ENCODE measurements at places on chromosomes 1 and 21.

DNA sequence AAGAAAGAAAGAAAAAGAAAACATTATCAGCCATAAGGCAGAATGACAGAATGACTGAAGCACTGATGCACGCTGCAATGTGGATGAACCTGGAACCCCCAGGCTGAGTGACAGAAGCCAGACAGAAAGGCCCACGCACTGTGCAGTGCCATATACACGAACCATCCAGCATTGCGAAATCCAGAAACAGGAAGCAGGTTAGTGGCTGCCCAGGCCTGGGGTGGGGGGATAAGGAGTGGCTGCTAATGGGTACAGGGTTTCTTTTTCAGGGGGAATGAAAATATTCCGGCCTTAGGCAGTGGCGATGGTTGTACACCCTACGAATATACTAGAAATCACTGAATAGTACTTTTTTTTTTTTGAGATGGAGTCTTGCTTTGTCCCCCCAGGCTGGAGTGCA is 57.0 kb downstream of the CHD5 start:
- DNase-seq: no peak

GRCh38 chr1:208413006-208413405 is 168.8 kb upstream of the PLXNA2 start:
- no peak for DNase-seq

GRCh38 chr1:41890825-41891198 is 27.9 kb downstream of the HIVEP3 start:
- no peak for DNase-seq

DNA sequence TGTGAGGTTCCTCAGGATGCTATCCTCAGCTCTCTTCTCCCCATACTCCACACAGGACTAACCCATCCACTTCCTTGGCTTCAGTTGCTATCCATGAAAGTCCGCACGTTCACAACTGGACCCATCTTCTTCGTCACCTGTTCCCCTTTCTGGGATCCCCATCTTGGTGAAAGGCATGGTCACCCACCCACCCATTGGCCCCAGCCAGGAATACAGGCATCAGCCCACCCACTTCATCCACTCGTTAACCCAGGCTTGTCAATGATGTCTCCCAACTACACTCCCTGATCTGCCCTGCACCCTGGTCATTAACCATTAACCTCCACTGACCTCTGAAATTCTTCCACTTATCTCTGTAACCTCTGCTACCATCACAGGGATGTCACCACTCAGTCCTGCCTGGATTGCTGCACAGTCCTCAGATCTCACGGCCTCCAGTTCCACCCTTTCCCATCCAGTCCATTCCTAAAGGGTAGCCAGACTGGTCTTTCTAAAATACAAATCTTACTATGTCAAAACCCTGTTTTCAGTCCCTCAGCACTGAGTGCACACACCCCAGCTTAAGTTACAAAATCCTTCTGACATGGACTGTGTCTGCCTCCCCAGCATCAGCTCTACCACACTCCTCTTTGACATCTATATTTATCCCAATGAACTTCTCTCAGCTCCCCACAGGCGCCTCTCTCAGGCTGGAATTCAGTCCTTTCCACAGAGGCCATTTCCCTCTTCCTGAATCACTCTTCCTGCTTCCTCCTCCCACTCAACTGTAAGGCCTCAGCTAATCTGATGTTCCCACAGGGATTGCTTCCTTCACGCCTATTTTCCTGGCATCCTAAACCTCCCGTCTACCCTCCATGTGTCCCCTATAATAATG is 10.4 kb downstream of the PGLYRP4 start:
- no peak for DNase-seq

DNA sequence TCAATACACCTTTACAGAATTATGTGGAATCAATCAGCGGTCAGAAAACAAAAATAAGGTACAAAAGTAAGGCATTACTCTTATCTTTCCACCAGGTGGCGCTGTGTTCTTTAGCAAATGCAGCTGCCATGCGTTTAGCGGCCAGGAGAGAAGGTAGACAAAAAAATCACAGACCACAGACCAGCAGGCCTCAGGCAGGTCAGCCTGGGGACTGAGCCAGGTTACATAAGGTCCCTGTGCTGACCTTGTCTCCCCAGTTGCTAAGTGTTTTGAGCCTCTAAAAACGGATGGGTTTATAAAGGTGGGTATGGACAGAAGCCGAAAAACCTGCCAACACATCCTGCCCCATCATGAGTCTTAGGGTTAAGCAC is 2.8 kb downstream of the RGS16 start:
- peak; percentile 51 for DNase-seq

- DNase-seq: no peak
Measured at GRCh38 chr1:65175171-65176055, 27.4 kb downstream of the AK4 start.

GRCh38 chr1:27275696-27276095 is 41.3 kb downstream of the WDTC1 start:
- DNase-seq: no peak

DNA sequence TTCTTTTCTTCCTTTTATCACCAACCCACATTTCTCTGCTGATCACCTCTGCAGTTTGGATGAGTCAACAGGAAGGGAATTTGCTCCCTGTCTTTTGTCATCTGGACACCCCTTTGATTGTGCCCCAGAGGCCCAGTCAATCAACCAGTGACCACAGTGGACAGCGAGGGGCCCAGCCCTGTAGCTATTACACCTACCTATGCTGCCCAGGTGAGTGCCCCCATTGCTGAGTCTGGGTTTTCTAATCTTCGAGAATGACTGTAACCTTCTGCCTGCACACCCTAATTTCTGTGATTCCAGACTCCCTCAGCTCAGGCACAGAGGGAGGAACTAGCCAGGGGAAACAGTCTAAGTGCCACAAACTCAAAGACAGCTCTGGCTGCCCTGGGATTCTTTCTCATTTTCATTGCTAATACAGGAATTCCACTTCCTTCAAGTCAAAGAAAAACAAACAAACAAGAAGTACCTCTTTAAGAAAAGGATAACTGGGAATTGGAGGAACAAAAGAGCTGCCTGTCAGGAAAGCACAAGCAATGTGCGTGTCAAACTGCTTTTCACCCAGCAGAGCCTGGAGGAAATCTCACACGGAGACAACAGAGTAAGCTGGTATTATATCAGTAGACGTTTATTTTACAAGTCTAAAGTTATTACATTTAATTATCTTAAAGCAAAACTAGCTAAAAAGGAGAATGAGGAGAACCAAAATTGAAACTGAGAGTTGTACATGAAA is 311.1 kb downstream of the AJAP1 start:
- no peak for DNase-seq

DNA sequence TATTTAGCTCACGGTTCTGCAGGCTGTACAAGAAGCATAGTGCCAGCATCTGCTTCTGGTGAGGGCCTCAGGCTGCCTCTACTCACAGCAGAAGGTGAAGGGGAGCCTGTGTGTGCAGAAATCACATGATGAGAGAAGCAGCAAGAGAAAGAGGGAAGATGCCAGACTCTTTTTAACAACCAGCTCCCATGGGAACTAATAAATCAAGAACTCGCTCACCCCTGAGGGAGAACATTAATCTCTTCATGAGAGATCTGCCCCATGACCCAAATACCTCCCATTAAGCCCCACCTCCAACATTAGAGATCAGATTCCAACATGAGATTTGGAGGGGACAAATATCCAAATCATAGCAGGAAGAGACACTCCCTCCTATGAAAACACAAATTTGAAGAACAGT is 74.1 kb downstream of the OLFML2B start:
- no peak for DNase-seq

DNA sequence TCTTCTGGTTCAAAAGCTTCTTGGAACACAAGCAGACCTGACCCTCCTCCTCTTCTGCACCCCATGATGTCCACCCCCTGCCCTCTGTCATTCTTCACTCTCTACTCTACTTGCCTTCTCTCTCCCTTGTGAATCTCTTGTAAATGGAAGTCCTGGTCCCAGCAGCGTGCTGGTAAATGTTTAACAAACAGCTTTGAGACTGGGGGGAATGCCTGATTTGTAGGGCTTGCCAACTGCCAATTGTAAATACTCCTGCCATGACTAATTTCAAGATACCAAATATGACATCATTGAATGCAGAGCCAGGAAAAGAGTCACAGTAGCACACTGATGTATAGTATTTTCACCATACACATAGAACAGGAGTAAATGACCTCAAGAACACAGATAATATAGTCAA is 40.9 kb upstream of the LRRN2 start:
- DNase-seq: no peak

GRCh38 chr1:82154219-82154970 is 353.7 kb downstream of the ADGRL2 start:
- DNase-seq: no peak

GRCh38 chr21:16037421-16037955 is 307.7 kb downstream of the USP25 start:
- no peak for DNase-seq

DNA sequence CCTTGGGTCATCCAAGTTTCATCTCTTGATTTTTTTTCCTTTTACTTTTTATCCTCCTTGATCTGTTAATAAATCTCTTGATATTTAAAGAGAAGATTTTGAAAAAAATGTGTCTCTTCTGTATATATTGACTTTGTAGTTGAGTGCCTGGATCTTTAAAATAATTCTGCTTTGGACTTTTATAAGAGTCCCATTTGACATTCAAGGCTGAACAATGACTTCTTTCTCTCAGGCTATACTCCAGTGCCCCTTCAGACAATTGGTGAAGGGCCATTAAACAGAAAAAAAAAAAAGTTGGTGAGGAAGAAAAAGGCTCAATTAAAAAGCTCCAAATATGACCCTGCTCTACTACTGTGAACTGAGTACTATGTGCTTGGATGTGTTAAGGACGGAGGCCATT is 40.9 kb upstream of the CITED4 start:
- DNase-seq: no peak
